ENCODE measurements at places on chromosomes 6 and 20. TPM values are rescaled to one million over a fixed set of nuclear protein-coding genes. Genes with fewer than 3 reads are reported as not detected.

- H3K4me1 ChIP-seq, result no peaks in the 10 kb centered on the region
- H3K36me3 ChIP-seq, result no peaks in the 10 kb centered on the region
- no peak for DNase-seq
Observed at GRCh38 chr6:72857791-72858585, 236.1 kb downstream of the KCNQ5 start.

GRCh38 chr20:8408587-8409307 lies 276.7 kb downstream of the PLCB1 start:
- H3K4me3 ChIP-seq, result no peak overlapping the region
- H3K27me3 ChIP-seq, result no peaks in the 10 kb centered on the region
- no peaks in the 10 kb centered on the region for H3K4me1 ChIP-seq
- DNase-seq, result no peak

GRCh38 chr6:104711371-104711770 lies 148.3 kb downstream of the HACE1 start:
- no peaks in the 10 kb centered on the region for H3K27me3 ChIP-seq
- no peak overlapping the region for H3K27ac ChIP-seq
- H3K4me1 ChIP-seq, result no peaks in the 10 kb centered on the region

DNA sequence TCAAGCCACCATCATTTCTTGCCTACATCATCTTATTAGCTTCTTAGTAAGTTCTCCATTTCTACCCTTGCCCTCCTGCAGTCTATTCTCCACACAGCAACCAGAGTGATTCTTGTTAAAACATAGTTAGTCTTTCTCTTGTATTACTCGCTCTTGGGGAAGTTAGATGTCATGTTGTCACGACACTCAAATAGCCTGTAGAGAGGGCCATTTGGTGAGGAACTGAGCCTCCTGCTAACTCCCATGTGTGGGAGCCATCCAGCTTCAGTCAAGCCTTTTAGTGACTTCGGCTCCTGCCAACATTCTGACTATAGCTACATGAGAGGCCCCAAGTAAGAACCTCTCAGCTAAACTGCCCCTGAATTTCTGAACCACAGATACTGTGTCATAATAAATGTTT lies 395.4 kb downstream of the CDC5L start:
- no peak overlapping the region for H3K27ac ChIP-seq
- no peaks in the 10 kb centered on the region for H3K4me1 ChIP-seq
- no peaks in the 10 kb centered on the region for H3K27me3 ChIP-seq
- no peak for DNase-seq
- H3K4me3 ChIP-seq, result no peak overlapping the region
- H3K36me3 ChIP-seq, result peaks cover 4% of the 10 kb centered on the region

GRCh38 chr6:70872469-70872868 lies 84.4 kb downstream of the B3GAT2 start:
- no peak overlapping the region for H3K4me3 ChIP-seq
- no peak for DNase-seq
- H3K27me3 ChIP-seq, result no peaks in the 10 kb centered on the region
- peaks cover 6% of the 10 kb centered on the region for H3K4me1 ChIP-seq
- no peak overlapping the region for H3K27ac ChIP-seq

DNA sequence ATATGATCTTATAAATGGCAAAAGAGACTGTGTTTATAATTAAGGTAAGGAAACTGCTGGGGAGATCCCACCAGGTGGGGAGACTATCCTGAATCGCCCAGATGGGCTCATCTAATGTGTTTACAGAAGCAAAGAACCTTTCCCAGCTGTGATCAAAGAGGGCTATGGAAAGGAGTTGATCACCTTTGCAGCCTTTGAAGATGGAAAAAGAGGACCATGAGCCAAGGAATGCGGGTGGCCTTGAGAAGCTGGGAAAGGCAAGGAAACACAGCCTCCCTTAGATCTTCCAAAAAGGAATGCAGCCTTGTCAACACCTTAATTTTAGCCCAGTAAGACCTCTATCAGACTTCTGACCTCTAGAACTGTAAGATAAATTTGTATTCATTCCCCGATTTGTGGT lies 66.5 kb upstream of the ADGRG6 start:
- no peaks in the 10 kb centered on the region for H3K27me3 ChIP-seq
- peaks cover 14% of the 10 kb centered on the region for H3K4me1 ChIP-seq
- no peak overlapping the region for H3K4me3 ChIP-seq
- no peak overlapping the region for H3K27ac ChIP-seq
- no peaks in the 10 kb centered on the region for H3K36me3 ChIP-seq

DNA sequence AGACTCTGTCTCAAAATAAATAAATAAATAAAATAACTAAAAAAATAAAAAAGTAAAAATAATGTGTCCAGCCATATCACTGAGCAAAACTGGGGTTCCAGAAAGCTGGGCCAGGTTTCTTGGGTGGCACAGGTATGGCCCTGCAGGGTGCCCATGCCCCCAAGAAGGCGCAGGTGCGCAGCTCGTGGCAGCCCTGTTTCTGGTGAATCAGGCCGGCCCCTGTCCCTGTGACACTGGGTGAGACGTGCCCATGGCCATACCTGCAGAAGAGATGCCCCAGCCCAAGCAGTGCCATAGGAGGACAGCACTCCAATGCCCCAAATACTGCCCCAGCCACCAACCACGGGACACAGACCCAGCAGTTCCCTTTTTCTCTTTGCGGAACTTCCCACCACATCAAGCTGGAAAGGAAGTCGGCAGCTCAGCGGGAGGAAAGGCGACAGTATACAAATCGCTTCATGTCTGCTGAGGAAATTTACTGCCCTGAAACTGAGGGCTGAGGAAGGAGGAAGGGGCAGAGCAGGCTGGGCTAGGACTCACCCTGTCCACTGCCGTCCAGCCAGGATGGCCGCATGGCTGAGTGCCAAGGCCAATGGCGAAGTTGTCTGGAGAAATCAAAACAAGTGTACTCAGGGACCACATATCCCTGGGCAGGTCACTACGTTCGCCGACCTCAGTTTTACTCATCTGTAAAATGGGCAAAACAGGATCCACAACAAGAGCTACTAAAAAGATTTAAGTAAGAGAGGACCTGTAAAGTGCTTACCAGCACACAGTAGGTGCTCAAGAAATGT lies 55.4 kb downstream of the PREX1 start:
- no peak overlapping the region for H3K4me3 ChIP-seq
- H3K36me3 ChIP-seq, result peaks cover 11% of the 10 kb centered on the region

- H3K4me3 ChIP-seq, result no peak overlapping the region
- no peaks in the 10 kb centered on the region for H3K27me3 ChIP-seq
- H3K4me1 ChIP-seq, result no peaks in the 10 kb centered on the region
- no peak overlapping the region for H3K27ac ChIP-seq
- no peak for DNase-seq
- no peaks in the 10 kb centered on the region for H3K36me3 ChIP-seq
Observed at GRCh38 chr6:129957941-129958898, 60.2 kb upstream of the L3MBTL3 start.

GRCh38 chr6:158654498-158654897 lies 4.6 kb downstream of the SYTL3 start:
- no peak overlapping the region for H3K4me3 ChIP-seq
- no peak overlapping the region for H3K27ac ChIP-seq
- H3K27me3 ChIP-seq, result peaks cover 12% of the 10 kb centered on the region
- DNase-seq, result no peak

GRCh38 chr6:136102991-136103688 lies 147.0 kb downstream of the MTFR2 start:
- DNase-seq, result no peak
- H3K27me3 ChIP-seq, result peaks cover 37% of the 10 kb centered on the region
- H3K27ac ChIP-seq, result peak overlapping the region; percentile 39
- H3K4me3 ChIP-seq, result no peak overlapping the region
- peaks cover 28% of the 10 kb centered on the region for H3K4me1 ChIP-seq

GRCh38 chr6:157596886-157597285 lies 215.9 kb downstream of the ZDHHC14 start:
- no peaks in the 10 kb centered on the region for H3K27me3 ChIP-seq
- H3K4me1 ChIP-seq, result no peaks in the 10 kb centered on the region
- no peaks in the 10 kb centered on the region for H3K36me3 ChIP-seq
- no peak overlapping the region for H3K4me3 ChIP-seq

GRCh38 chr6:163177892-163178420 lies 236.6 kb upstream of the QKI start:
- H3K27ac ChIP-seq, result no peak overlapping the region
- no peaks in the 10 kb centered on the region for H3K36me3 ChIP-seq
- no peak overlapping the region for H3K4me3 ChIP-seq

- H3K4me3 ChIP-seq, result no peak overlapping the region
- no peak overlapping the region for H3K27ac ChIP-seq
- DNase-seq, result no peak
- peaks cover 9% of the 10 kb centered on the region for H3K4me1 ChIP-seq
Observed at GRCh38 chr6:143040018-143040417, 20.7 kb upstream of the AIG1 start.

- peaks cover 20% of the 10 kb centered on the region for H3K27me3 ChIP-seq
- H3K36me3 ChIP-seq, result no peaks in the 10 kb centered on the region
- no peak overlapping the region for H3K27ac ChIP-seq
- peaks cover 10% of the 10 kb centered on the region for H3K4me1 ChIP-seq
Observed at GRCh38 chr20:41650231-41650948, 32.2 kb upstream of the CHD6 start.

- H3K27me3 ChIP-seq, result no peaks in the 10 kb centered on the region
- peaks cover 15% of the 10 kb centered on the region for H3K4me1 ChIP-seq
- no peak for DNase-seq
- peak overlapping the region; percentile 8 for H3K27ac ChIP-seq
Observed at GRCh38 chr6:105428342-105428957, 25.6 kb upstream of the PREP start.

DNA sequence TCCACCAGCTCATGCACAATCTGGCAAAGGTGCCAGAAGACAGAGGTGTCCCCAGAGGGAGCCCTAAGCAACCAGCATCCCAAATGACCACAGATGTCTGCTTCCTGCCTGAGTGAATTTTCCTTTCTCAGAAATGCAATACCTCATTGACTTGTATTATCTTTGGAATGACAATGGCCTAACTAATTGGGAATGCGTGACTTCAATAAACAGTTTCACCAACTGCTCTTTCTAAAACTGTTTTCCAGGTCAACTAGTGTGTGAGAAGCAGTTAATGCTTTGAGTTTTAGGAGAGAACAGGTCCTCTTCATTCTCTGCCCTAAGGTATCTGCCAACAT lies 108.9 kb upstream of the SNX9 start:
- H3K27me3 ChIP-seq, result peaks cover 17% of the 10 kb centered on the region
- no peak overlapping the region for H3K27ac ChIP-seq
- peaks cover 9% of the 10 kb centered on the region for H3K4me1 ChIP-seq
- H3K4me3 ChIP-seq, result no peak overlapping the region

Gene RBL1
- total RNA-seq, result 25.6 TPM

Gene FOXC1
- total RNA-seq, result 1.7 TPM

Gene DYNLT2
- 2.8 TPM for total RNA-seq

Gene TSBP1
- total RNA-seq, result not detected

Gene ARFRP1
- total RNA-seq, result 41.0 TPM
